ENCODE measurements at places on chromosomes 5 and 9. TPM values are rescaled to one million over a fixed set of nuclear protein-coding genes. Genes with fewer than 3 reads are reported as not detected.

DNA sequence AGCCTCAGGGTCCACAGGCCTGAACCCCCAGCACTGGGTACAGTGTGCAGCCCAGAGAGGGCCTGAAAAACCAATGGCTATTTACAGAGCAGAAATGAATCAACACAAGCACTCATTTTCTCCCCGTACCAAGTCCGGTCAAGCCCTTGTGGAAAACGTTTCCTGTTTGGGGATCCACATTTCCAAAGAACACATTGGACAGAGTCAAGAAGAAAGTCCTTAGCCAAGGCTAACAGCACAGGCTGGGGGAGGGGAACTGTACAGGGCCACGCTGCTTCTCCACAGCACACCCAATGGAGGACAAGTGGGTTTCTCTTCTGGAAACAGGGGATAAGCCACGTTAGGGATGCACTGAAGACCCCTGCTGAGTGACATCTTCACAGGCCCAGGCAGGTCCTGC lies 62.3 kb downstream of the NSUN2 start:
- no peak overlapping the region for H3K27ac ChIP-seq
- H3K4me1 ChIP-seq: no peaks in the 10 kb centered on the region
- no peak overlapping the region for H3K4me3 ChIP-seq
- H3K36me3 ChIP-seq: no peaks in the 10 kb centered on the region
- peaks cover 20% of the 10 kb centered on the region for H3K27me3 ChIP-seq

DNA sequence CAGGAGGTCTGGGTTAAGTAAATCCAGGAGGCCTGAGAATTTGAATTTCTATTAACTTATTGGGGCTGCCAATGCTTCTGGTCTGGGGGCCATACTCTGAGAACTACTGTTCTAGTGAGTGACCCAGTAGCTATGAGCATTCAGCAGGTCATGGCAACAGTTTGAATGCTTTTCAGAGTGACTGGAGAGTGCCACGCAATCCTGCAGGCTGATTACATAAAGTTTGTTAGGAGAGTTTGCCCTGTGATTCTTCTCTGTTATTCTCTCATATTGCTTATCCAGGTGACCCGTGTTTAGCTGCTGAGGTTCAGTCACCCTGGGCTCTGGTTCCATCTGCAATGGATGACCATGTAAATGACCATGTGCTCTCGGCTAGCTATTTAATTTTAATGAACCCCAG lies 22.2 kb upstream of the TMED7 start:
- H3K4me1 ChIP-seq: peaks cover 3% of the 10 kb centered on the region
- H3K4me3 ChIP-seq: no peak overlapping the region
- H3K36me3 ChIP-seq: no peaks in the 10 kb centered on the region
- no peak for DNase-seq
- peaks cover 30% of the 10 kb centered on the region for H3K27me3 ChIP-seq
- H3K27ac ChIP-seq: no peak overlapping the region

The CARTPT gene
- not detected for total RNA-seq

The GABRB2 gene
- not detected for total RNA-seq

GRCh38 chr5:81005708-81006107 lies 45.5 kb downstream of the RASGRF2 start:
- no peaks in the 10 kb centered on the region for H3K27me3 ChIP-seq
- H3K4me1 ChIP-seq: peaks cover 85% of the 10 kb centered on the region
- H3K27ac ChIP-seq: peak overlapping the region; percentile 40

- no peak for DNase-seq
- no peaks in the 10 kb centered on the region for H3K36me3 ChIP-seq
- no peak overlapping the region for H3K4me3 ChIP-seq
- peaks cover 30% of the 10 kb centered on the region for H3K27me3 ChIP-seq
- no peak overlapping the region for H3K27ac ChIP-seq
Measured at GRCh38 chr9:3865141-3865772, 339.5 kb upstream of the RFX3 start.

The SLC6A3 gene
- not detected for total RNA-seq

The ZFP37 gene
- total RNA-seq: 1.0 TPM

- no peak overlapping the region for H3K27ac ChIP-seq
- H3K36me3 ChIP-seq: no peaks in the 10 kb centered on the region
- no peaks in the 10 kb centered on the region for H3K4me1 ChIP-seq
- H3K4me3 ChIP-seq: no peak overlapping the region
Measured at GRCh38 chr5:179370490-179371120, 25.3 kb upstream of the ADAMTS2 start.

The SLC25A2 gene
- 0.30 TPM for total RNA-seq

GRCh38 chr5:169260896-169261569 lies 39.9 kb downstream of the SLIT3 start:
- no peaks in the 10 kb centered on the region for H3K4me1 ChIP-seq
- no peak overlapping the region for H3K27ac ChIP-seq
- H3K36me3 ChIP-seq: no peaks in the 10 kb centered on the region
- H3K4me3 ChIP-seq: no peak overlapping the region
- H3K27me3 ChIP-seq: peaks cover 2% of the 10 kb centered on the region
- DNase-seq: no peak

DNA sequence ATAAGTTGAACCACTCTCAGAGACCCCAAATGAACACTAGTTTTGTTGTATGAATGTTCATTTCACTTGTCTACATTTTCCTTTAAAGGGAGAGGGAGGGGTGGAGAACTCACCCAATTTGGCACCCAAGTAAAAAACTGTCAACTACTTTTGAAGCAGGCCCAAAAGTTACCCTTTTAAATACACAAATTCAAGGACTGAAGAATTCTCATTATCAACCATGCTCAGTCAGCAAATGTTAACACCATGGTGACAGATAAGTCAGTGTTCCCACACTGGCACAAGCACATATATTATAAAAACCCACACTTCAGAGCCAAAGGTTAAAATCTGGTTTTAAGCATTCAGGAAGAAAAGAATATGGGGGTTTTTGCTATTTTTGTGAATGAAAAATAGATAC lies 31.6 kb downstream of the CSNK1A1 start:
- peaks cover 79% of the 10 kb centered on the region for H3K4me1 ChIP-seq
- peak overlapping the region; percentile 59 for H3K27ac ChIP-seq
- DNase-seq: no peak

The TMEM174 gene
- not detected for total RNA-seq

- no peak overlapping the region for H3K27ac ChIP-seq
- H3K4me3 ChIP-seq: no peak overlapping the region
- no peak for DNase-seq
- H3K36me3 ChIP-seq: no peaks in the 10 kb centered on the region
- no peaks in the 10 kb centered on the region for H3K4me1 ChIP-seq
Measured at GRCh38 chr5:153520137-153520536, 29.7 kb downstream of the GRIA1 start.

- peaks cover 13% of the 10 kb centered on the region for H3K4me1 ChIP-seq
- peaks cover 51% of the 10 kb centered on the region for H3K36me3 ChIP-seq
- no peak overlapping the region for H3K27ac ChIP-seq
- H3K4me3 ChIP-seq: no peak overlapping the region
- H3K27me3 ChIP-seq: no peaks in the 10 kb centered on the region
- DNase-seq: no peak
Measured at GRCh38 chr5:911601-912000, 18.9 kb downstream of the TRIP13 start.

The S1PR3 gene
- total RNA-seq: 0.56 TPM

The CDH12 gene
- not detected for total RNA-seq

The GHR gene
- total RNA-seq: not detected

- no peaks in the 10 kb centered on the region for H3K36me3 ChIP-seq
- no peak overlapping the region for H3K27ac ChIP-seq
- peaks cover 13% of the 10 kb centered on the region for H3K27me3 ChIP-seq
- no peak overlapping the region for H3K4me3 ChIP-seq
Measured at GRCh38 chr5:95417971-95418370, 26.8 kb downstream of the FAM81B start.

The GAS1 gene
- 0.11 TPM for total RNA-seq

The CCNJL gene
- total RNA-seq: not detected

- no peak for DNase-seq
- no peaks in the 10 kb centered on the region for H3K27me3 ChIP-seq
- no peak overlapping the region for H3K4me3 ChIP-seq
- no peak overlapping the region for H3K27ac ChIP-seq
- no peaks in the 10 kb centered on the region for H3K36me3 ChIP-seq
Measured at GRCh38 chr9:37790096-37790495, 5.2 kb upstream of the EXOSC3 start.

DNA sequence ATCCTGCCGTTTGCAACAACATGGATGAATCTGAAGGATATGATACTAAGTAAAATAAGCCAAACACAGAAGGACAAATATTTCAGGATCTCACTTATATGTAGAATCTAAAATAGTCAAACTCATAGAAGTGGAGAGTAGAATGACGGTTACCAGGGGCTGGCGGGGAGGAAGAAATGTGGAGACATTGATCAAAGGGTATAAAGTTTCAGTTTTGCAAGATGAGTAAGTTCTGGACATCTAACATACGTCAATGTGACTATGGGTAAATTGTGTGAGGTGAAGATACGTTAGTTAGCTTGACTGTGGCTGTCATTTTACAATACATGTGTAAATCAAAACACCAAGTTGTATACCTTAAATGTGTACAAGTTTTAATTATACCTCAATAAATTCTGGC lies 200.3 kb downstream of the SNX18 start:
- H3K27me3 ChIP-seq: no peaks in the 10 kb centered on the region
- DNase-seq: peak; percentile 56
- H3K36me3 ChIP-seq: no peaks in the 10 kb centered on the region
- H3K4me1 ChIP-seq: peaks cover 30% of the 10 kb centered on the region
- H3K27ac ChIP-seq: peak overlapping the region; percentile 35
- H3K4me3 ChIP-seq: no peak overlapping the region

The PCDHB9 gene
- not detected for total RNA-seq

- H3K27ac ChIP-seq: no peak overlapping the region
- H3K4me1 ChIP-seq: peaks cover 42% of the 10 kb centered on the region
- peaks cover 11% of the 10 kb centered on the region for H3K27me3 ChIP-seq
- H3K4me3 ChIP-seq: no peak overlapping the region
- DNase-seq: no peak
Measured at GRCh38 chr5:133876266-133876665, 92.2 kb downstream of the C5orf15 start.

GRCh38 chr5:17180330-17180843 lies 37.0 kb upstream of the BASP1 start:
- H3K27me3 ChIP-seq: no peaks in the 10 kb centered on the region
- H3K27ac ChIP-seq: no peak overlapping the region
- DNase-seq: no peak
- no peak overlapping the region for H3K4me3 ChIP-seq
- peaks cover 17% of the 10 kb centered on the region for H3K4me1 ChIP-seq
- no peaks in the 10 kb centered on the region for H3K36me3 ChIP-seq

The ADAMTS16 gene
- not detected for total RNA-seq

The PDLIM4 gene
- total RNA-seq: 0.23 TPM

The GRXCR2 gene
- not detected for total RNA-seq

DNA sequence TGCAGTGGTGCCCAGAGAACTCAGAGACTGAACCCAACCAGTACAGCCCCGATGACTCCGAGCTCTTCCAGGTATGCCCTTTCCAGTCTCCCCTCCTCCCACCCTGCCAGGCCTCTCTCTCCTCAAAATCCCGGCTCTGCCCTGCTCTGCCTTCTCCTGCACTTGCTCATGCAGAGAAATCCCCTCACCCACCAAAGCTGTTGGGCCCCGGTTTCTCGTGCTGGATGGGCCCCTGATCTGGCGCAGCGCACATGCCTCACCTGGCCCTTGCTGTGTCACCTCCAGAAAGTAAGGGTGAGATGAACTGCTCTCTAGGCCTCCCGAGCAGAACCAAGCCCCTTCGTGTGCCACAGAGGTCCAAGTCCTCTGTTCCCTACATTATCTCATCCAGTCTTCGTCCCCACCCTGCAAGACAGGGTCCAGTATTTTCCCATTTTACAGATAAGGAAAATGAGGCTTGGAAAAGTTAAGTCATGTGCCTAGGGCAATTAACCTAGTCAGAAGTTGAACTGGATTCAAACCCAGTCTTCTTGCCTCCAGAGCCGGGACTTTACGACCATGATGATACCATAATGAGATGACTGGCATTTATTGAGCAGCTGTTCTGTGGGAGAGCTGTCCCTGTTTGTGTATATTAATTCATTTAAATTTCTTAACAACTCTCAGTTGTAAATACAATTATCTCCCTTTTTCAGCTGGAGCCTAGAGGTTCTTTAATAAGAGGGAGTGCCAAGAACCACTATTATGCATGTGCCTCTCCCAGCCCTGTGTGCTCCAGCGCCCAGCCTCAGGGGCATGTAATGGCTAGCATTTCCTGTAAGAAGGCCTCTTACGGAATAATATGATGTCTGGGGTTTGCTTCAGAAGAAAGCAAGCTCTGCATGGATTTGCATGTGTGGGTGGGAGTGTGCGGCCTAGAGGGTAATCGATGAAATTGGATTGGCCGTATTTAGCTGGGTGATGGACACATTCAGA lies 90.7 kb downstream of the PPARGC1B start:
- H3K4me1 ChIP-seq: no peaks in the 10 kb centered on the region
- H3K36me3 ChIP-seq: peaks cover 3% of the 10 kb centered on the region
- no peaks in the 10 kb centered on the region for H3K27me3 ChIP-seq
- no peak overlapping the region for H3K27ac ChIP-seq

The CTXN3 gene
- not detected for total RNA-seq

GRCh38 chr5:32639943-32640342 lies 54.6 kb downstream of the SUB1 start:
- no peaks in the 10 kb centered on the region for H3K36me3 ChIP-seq
- H3K27ac ChIP-seq: no peak overlapping the region
- no peaks in the 10 kb centered on the region for H3K27me3 ChIP-seq

The IL3 gene
- 11.6 TPM for total RNA-seq

DNA sequence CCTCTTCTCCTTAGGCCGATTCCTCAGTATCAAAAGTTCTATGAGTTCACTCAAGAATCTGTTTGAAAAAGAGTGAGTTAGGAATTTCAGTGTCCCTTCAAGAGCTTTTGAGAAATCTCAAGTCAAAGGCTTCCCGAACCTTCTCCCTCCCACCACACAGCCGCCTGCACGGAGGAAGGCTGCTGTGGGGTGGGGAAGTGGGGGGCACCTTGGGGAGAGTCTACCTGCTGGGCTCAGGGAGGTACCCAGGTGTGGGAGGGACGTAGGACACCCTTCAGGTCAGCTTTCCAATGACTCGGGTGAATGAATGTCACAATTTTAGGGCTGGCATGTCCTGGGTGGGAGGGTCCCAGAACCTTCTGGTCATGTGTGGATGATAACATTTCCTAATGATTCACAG lies 17.5 kb downstream of the CXCL14 start:
- no peak overlapping the region for H3K4me3 ChIP-seq
- no peaks in the 10 kb centered on the region for H3K36me3 ChIP-seq
- H3K27me3 ChIP-seq: peaks cover 29% of the 10 kb centered on the region

- H3K36me3 ChIP-seq: no peaks in the 10 kb centered on the region
- no peak for DNase-seq
- no peaks in the 10 kb centered on the region for H3K27me3 ChIP-seq
- H3K4me3 ChIP-seq: no peak overlapping the region
- no peak overlapping the region for H3K27ac ChIP-seq
Measured at GRCh38 chr5:169286572-169287300, 14.2 kb downstream of the SLIT3 start.

DNA sequence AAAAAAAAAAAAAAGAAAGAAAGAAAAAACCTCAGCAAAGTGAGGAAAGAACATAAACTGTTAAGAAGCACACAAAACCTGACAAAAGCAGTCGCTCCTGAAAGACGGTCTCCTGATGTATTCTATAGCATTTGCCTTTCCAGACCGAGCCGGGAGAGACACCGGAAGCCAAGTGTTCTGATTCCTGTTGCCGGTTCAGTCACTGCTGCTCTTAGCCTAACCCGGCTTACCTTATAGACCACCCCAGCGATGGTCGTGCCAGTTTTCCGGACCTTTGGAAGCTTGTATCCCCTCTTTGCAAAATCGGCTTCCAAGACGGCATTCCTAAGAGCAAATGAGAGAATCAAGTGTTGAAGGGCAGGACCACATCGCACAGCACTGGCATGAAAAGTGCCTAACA lies 630 bp downstream of the PSMB7 start:
- peak overlapping the region; percentile 89 for H3K27ac ChIP-seq
- H3K27me3 ChIP-seq: no peaks in the 10 kb centered on the region
- DNase-seq: no peak

The SLC1A3 gene
- 0.16 TPM for total RNA-seq

Data from activated CD4-positive, alpha-beta T cell treated with anti-CD3 and anti-CD28 coated beads for 36 hours (primary cell).